ENCODE measurements at places on chromosomes 2 and 18.

DNA sequence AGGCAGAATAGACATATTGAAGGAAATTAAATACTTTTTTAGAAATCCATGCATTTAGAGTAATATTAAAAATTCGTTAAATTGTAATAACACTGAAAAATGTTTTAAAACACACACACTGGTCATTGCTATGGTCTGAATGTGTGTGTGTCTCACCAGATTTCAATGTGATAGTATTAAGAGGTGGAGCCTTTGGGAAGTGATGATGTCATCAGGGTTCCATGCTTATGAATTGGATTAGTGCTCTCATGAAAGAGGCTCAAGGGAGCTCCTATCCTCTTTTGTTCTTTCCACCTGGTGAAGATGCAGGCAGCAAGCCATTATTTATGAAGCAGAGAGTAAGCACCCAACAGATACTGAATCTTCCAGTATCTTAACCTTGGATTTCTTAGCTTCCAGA is 441.8 kb downstream of the CDH2 start:
- DNase-seq: no peak

DNA sequence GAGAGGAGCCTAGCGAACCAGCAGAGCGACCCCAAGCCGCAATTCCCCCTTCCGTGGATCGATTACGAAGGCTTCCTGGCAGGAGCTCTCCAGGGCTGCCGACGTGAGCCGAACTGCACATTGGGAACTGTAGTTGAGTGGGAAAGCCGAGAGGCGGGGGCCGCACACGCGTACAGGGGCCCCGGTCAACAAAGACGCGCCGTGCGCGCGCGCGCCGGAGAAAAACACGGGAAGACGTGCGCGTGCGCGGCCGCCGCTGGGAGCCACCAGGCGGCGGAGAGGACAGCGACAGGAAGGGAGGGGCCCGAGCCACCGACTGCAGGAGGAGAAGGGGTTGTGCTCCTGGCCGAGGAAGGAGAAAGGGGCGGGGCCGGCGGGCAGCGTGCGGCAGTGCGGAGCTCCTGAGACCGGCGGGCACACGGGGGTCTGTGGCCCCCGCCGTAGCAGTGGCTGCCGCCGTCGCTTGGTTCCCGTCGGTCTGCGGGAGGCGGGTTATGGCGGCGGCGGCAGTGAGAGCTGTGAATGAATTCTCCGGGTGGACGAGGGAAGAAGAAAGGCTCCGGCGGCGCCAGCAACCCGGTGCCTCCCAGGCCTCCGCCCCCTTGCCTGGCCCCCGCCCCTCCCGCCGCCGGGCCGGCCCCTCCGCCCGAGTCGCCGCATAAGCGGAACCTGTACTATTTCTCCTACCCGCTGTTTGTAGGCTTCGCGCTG is at the start of gene SPAST:
TSS of gene SPAST (plus strand) at position 247 of the 711 bp plus-strand sequence. CDS start at position 523, 276 bp downstream.
- peak; percentile 91 for DNase-seq

GRCh38 chr2:134280231-134280630 is 26.4 kb downstream of the MGAT5 start:
- DNase-seq: no peak

DNA sequence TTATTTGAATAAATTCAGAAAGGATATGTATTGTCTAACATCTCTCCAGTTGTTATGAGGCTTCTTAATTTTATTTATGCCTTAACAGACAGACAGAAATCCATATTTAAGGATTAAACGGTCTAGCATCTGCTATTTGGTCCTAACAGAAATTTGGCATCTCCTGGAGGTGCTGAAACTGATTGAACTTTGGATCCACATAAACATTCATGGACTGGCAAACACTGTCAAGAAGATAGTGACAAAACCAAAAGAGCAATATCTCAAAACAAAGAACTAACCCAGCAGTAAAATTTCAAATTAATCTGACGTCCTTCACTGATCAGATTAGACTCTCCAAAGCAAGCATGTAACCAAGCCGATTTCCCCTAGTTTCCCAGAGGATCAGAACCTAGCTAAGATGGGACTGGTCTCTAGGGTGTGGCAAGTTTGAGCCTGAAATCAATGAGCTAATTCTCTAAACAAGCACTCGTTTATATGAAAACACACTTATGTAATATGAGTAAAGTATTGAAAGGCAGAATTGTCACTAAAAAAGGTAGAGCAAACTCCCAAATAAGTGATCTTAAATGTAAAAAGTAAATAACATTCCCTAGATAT is 139.5 kb downstream of the NOL4 start:
- DNase-seq: no peak

DNA sequence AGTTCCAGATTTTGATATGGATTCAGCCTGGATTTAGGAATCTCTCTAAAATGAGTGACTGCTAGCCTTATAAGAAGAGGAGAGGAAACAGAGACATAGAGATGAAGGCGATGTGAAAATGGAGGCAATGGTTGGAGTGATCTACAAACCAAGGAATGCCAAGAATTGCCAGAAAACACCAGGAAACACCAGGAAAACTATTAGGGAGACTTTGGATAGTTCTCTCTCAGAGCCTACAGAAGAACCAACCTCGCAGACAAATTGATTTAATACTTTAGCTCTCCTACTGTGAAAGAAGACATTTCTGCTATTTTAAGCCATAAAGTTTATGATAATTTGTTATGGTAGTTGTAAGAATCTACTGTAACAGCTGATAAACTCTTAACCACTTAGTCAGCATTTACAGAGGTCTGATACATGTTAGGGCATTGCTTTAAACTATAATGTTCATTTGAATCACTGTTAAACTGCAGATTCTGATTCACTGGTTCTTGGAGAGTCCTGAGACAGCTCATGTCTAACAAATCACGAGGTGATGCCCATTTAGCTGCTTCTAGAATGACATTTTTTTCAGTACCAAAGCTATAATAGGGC is 1702.6 kb upstream of the LRRTM1 start:
- DNase-seq: no peak

DNA sequence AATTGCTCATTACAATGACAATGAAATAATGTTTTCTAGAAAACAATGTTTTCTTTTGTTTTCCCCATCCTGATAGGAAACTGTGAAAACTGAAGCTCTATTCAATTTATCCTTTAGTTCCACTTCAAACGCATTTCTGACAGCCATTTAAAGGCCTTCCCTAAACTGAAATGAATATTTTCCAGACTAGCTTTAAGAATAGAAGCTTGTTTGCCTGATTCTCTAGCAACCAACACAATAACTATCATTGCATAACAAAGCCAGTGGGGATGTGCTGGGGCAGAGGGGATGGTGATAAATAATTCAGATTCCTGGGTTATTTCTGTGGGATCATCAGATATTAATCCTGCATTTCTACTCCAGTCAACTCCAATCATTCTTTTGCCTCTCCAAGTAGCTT is 427.1 kb downstream of the RND3 start:
- no peak for DNase-seq

- no peak for DNase-seq
These were observed 6.7 kb downstream of the MYO7B start for GRCh38 chr2:127542231-127542630.

- DNase-seq: no peak
These were observed 40.2 kb downstream of the CCDC74A start for GRCh38 chr2:131567891-131568290.

- no peak for DNase-seq
These were observed 301.4 kb upstream of the TNP1 start for GRCh38 chr2:217160978-217161973.

DNA sequence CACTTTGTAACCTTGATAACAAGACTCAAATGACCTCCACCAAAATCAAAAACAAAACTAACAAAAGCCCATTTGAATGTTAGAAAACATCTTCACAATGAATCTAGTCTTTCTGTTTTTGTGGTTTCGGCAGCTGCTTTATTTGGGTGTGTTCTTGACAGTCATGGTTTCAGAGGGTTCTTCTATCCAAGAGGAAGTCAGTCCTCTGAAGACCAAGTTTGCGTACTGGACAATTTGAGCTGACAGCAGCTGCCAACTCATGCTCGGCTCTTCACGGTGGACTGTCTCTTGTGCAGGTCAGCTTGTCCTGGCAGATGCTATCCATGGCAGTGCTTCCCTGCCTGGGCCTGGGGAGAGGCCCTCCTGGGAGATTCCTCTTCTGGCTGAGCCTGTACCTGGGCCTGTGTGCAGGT is 91.0 kb downstream of the TMEM17 start:
- DNase-seq: no peak

GRCh38 chr2:177117755-177118154 is 94.8 kb upstream of the HNRNPA3 start:
- DNase-seq: no peak

DNA sequence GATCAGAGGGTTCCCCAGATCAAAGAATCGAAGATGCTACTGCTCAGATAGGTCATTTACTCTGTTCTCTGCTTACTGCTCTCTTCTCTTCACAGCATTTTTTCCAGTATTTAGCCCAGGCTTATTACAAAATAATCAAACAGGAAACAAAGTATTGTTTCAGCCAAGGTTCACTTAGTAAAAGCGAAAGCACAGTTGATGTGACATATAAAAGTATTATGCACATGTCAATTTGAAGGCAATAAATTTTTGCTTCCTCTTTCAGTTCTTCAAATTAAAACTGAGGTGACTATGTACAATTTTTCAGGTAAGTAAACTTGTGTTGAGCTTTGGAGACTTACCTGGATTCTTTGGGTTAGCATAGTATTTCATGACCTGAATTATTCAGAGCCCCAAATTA is 262.8 kb upstream of the CHST9 start:
- DNase-seq: no peak

DNA sequence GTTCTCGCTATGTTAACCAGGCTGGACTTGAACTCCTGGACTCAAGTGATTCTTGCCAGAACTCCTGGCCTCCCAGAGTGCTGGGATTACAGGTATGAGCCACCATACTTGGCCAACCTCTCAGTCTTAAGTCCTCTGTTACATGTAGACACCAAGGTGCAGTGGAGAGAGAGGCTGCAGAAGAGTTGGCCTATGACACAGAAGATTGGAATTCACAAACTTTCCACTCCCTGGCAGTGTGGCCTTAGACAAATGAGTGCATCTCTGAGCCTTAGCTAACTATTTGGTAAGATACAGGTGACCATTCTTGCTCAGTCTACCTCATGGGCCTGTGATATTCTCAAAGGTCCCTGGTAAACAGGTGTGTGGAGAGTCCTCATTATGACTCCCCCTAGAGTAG is 159.7 kb downstream of the MYCN start:
- DNase-seq: no peak

GRCh38 chr2:31268344-31268743 is 34.4 kb downstream of the EHD3 start:
- no peak for DNase-seq

- peak; percentile 15 for DNase-seq
These were observed 117.4 kb downstream of the FAM210A start for GRCh38 chr18:13608791-13609532.

DNA sequence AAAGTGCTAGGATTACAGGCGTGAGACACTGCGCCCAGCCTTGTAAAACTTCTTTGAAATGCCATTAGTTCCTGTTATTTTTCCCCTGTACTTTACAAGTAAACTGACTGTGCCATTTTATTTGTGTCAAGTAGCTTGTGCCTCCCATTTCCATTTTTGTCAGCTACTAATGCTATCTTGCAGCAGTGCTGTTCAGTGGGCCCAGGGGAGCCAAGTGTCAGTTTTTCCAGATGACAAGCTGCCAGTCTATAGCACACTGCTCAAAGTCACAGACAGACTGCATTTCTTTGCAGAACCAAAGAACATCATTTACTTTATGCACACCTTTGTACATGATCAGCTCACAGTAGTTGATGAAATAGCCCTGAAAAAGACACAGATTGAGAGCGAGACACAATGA is 901.3 kb upstream of the CDH2 start:
- no peak for DNase-seq

DNA sequence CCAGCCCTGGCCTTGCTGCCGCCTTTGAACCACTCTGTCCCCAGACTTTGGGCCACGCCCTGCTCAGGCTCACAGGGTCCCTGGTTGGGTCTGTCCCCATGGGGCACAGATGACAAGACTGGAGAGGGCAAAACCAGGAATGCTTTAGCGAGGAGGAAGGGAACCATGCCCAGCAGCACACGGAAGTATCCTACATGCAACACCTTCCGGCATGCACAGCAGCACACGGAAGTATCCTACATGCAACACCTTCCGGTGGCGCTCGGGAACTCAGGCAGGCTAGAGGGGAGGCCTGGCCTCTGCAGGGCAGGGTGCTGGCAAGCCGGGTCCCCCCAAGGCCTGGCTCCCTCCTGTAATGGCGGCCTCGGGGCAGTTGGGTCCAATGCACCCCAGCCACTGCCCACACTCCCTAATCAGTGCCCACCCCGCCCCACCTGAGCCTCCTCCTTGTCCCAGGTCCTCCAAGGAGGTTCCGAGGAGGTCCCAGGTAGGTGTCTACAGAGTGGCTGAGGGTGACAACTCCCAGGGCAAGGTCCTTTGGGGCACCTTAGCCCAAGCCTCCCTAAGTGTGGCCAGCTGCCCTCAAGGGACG is 33.6 kb upstream of the SNED1 start:
- no peak for DNase-seq

Measured in stimulated activated CD8-positive, alpha-beta memory T cell treated with anti-CD3 and anti-CD28 coated beads, Interleukin-4, amount 100 ng/mL, for 1 hour (primary cell).